ENCODE measurements at places on chromosomes 6 and 20.

DNA sequence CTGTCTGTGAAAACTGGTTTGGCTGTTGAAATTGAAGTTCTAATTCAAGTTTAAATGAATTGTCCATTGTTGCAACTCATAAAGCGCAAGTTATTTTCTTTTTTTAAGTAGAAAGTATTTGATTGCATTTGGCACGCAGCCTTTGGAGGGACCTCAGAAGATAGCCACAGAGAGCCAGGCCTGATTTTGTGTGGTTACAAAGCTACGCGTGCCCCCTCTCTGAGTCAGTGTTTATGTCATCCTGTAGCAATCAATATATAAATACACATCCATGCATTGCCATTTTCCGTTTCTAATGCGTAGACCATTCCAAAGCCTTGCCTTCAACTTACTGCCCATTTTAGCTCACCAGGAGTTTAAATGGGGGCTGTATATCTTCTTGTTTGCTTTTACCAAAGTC, 173.2 kb downstream of the TMEM242 start:
- DNase-seq, result peak; percentile 56

GRCh38 chr6:41966214-41966920, 24.8 kb upstream of the CCND3 start:
- no peak for DNase-seq

DNA sequence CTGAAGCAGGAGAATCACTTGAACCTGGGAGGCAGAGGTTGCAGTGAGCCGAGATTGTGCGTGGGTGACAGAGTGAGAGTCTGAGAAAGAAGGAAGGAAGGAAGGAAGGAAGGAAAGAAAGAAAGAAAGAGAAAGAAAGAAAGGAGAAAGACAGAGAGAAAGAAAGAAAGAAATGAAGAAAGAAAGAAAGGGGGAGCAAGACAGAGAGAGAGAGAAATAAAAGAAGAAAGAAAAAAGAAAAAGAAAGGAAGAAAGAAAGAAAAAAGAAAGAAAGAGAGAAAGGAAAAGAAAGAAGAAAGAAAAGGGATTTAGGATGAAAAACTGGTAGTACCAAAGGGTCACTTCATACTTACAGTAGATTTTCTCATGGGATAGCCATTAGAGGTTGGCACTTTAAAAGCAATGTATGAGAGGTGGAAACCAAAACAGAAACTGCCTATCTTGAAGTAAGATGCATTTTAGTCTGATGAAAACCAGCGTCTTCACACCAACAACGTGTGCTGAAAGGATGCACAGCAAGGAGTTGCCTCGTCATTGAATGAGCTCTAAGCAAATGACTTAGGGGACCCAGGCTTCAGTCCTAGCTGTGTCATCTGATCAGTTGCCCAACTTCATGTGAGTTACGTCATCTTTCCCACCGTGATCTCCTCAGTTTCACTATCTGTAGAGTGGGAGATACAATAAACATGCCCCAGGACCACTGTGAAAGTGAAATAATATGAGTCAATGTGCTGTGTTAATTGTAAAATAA, 133.9 kb upstream of the NEDD9 start:
- no peak for DNase-seq

- no peak for DNase-seq
Measured at GRCh38 chr6:136544326-136544725, 5.9 kb downstream of the MAP7 start.

DNA sequence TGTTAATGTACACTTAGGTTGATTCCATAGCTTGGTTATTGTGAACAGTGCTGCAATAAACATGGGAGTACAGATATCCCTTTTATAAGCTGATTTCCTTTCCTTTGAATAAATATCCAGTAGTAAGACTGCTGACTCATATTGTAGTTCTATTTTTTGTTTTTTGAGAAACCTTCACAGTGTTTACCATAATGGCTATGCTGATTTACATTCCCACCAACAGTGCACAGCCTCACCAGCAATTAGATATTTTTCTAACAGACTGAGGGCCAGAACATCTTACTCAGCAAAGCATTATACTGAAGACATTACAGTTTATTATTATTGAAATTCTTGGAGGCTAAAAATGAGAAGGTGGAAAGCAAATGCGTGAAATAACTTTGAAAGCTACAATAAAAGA, 187.3 kb upstream of the HEY2 start:
- no peak for DNase-seq

- no peak for DNase-seq
Measured at GRCh38 chr6:45049188-45049843, 278.8 kb upstream of the RUNX2 start.

DNA sequence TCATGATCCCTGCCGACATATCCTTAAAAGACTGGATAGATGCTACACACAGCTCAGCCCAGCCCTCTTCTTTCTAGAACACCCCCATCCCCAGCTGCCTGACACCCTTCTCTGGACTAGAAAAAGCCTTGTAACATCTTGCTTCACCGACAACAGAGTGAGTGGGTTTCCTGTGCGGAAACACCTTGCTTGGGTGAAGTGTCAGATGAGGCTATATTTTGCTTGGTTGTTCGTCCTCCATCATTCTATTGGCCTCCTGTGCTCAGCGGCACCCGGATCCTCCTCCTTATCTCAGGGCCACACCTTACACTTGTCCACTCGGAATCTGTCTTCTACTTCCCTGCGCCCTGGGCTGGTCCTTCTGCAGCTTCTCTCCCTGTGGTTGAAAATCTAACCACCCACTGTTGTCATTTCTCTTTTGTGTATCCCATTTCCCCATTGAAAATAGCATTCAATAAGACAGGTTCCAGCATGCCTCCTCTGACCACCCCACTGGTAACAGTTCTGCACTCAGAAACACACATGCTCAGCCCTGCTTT, 101.3 kb upstream of the MLN start:
- DNase-seq, result no peak

GRCh38 chr6:17705778-17706579, 746 bp downstream of the NUP153 start:
- peak; percentile 51 for DNase-seq

DNA sequence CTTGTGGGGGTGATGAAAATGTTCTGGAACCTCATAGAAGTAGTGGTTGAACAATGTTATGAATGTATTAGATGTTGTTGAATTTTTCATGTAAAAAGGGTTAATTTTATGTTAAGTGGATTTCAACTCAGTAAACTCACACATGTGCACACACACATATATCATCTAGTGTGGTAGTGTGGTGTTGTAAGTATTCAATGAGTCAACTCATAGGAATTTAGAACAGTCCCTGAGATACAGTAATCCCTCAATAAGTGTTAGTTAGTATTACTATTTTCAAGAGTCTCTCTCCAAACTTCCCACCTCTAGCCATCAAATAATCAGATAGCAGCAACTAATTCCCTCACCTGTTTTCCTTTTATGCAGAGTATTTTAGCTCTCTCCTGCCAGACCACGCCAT, 563.1 kb upstream of the JARID2 start:
- peak; percentile 33 for DNase-seq

- DNase-seq, result no peak
Measured at GRCh38 chr6:24060982-24061754, 64.8 kb upstream of the NRSN1 start.

DNA sequence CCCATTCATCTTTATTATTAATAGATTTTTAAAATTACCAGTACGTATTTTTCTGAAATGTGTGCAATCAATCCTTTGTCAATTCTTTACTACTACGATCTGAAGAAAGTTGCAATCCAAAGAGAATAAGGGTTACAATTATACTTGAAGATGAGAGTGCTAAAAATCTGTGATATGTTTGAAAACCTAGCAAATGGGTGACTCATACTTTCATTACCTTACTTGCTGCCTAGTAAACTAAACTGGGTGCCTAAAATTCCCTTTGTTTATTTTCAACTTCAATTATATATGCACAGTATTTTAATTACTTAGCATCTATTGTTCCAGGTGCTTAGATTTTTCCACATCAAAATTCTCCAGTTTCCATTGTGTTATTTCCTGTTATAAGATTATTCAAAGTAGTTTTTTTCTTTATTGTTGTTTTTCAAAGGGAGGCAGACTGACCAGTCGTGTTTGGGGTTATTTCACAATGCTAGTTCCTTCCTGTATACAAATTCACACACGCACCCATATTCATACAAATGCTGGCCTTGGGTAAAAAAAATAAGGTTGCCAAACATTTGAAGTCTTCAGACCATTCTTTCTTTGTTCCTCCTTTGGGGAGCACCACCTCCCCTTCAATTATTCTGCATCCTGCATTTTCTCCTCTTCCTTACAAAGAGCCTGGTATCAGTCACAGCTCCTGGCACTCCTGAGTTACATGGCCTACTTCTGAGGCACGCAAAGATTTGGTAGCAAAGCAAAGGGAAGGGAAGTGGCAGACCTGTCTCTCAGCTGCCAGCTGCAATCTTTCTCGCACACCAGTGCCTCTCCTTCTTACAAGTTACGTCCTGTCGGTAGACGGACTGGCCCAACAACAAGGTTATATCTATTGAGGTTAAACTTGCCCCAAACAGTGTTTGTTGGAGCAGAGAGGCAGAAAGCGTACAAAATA, 16.2 kb upstream of the FAM135A start:
- DNase-seq, result no peak

DNA sequence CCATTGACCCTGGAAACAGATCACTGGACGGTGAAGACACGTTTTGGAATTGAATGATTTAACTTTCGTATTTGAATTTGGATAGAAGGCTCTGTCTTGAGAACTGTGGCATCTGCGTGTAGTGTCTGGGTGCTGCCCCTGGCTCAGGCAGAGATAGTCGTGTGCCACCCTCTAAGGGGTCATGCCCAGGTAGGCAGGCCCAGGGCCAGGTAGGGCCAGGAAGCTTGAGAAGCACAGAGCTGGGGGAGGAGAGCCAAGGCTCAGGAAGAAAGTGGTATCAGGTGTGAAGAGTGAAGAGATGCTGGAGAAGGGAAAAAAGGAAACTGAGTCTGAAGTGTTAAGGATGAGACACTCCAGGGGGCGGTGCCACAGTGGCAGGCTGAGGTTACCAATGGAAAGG, 75.5 kb downstream of the IYD start:
- DNase-seq, result no peak

DNA sequence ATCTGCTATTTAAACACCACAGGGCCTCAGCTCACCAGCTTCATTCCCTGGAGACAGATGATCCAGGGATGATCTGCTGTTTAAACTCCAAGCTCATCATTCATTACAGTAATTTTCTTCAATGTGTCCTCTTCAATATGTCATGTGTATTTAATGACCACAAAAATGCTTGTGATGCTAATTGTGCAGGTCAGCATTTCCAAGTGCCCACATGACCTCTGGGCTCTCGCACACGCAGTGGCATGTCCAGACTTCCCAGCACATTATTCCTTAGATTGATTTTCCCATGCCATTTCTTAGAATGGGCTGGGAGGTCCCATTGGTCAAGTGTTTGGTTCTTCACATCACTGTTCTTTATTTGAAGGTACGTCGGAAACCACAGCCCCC, 434.4 kb downstream of the HAO1 start:
- no peak for DNase-seq

GRCh38 chr20:44932916-44933315, 23.1 kb downstream of the PABPC1L start:
- DNase-seq, result no peak

DNA sequence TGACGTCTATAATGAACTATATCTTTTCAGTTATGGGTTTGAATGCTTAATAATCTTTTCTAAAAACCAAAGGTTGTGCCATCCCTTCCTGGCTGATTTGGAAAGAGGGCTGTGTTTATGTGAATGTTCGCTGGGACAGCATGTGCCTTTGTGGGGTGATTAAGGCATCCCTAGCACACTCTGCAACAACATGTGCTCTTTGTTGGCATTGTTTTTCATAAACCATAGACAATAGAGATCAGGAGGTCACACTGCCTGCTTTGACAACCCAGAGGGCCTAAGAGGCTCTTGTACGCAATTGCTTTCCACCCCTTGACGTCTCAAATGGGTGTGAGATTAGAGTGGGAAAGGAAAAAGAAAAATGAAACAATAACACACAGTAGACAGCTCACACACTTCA, 116.0 kb downstream of the LRRC1 start:
- no peak for DNase-seq

- DNase-seq, result no peak
Measured at GRCh38 chr6:17281100-17281496, at the start of gene RBM24. TSS of gene RBM24 (plus strand) at chr6:17281361. CDS start at chr6:17281582, 221 bp downstream.

DNA sequence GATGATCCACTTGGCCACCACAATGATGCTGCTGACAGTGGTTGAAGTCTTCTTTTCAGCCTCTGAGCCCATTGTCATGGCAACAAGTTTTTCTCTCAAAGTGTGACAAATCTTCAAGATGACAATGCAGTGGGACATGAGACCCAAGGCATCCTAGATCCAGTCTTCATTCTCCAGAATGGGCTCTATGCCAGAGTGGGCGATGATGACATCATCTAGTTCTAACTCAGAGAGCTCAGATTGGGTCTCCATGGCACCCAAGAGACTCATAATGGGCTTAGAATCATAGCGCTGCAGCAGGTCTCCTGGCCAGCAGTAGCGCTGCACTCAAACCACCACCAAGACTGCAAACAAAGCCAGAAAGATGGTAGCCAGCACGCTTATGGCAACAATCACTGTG, 973.6 kb downstream of the EYS start:
- no peak for DNase-seq

GRCh38 chr6:35919085-35919826, 1.6 kb downstream of the SRPK1 start:
- no peak for DNase-seq

- DNase-seq, result no peak
Measured at GRCh38 chr20:21505810-21506530, 7.9 kb downstream of the NKX2-2 start.

- no peak for DNase-seq
Measured at GRCh38 chr20:32622585-32623468, 37.7 kb upstream of the NOL4L start.

DNA sequence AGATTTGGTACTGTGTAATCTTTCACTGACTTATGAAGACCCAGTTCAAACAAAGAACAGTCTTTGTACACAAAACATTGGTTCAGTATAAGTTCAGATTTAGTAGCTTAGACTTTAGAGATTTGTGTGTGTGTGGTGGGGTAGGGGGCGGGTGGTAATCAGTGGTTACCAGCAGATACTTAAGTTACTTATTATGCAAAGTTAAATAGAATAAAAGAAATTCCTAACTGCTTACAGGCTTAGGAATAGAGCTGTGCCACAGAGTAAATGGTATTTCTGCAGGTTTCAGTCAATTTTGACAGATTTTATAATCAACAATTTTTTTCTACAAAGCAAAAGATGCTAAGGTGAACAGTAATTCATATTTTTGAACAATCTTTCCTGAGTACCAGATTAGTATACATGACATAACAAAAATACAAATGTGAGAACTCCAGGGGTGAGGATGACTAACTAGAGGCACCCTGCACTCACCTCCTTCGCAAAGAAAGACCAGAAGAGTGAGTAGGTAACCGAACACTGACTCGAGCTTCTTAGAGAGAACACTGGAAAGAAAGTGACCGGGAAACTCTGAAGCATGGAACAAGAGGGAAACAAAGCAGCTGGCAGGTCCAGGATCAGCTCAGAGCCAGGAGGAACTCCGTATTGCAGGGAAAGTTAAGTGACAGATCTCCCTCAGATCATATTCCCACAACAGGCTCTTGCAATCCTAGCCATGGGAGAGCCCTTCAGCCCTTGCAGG, 560.6 kb downstream of the COL12A1 start:
- DNase-seq, result no peak

- DNase-seq, result no peak
Measured at GRCh38 chr20:53613748-53614147, 20.1 kb upstream of the ZNF217 start.
